ENCODE measurements at places on chromosomes 5 and 9.

- DNase-seq: no peak
These were observed at the start of gene SLC1A3 for GRCh38 chr5:36606428-36607113. Gene SLC1A3, plus strand, starts transcription at chr5:36606606. Its CDS starts 1,818 bp downstream, at chr5:36608424.

DNA sequence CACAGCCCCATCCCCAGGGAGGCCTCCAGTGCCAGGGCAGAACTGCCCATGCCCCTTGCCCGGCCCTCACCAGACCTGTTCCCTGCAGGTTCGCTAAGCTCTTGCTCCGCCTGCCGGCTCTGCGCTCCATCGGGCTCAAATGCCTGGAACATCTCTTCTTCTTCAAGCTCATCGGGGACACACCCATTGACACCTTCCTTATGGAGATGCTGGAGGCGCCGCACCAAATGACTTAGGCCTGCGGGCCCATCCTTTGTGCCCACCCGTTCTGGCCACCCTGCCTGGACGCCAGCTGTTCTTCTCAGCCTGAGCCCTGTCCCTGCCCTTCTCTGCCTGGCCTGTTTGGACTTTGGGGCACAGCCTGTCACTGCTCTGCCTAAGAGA lies 110.1 kb downstream of the RXRA start:
- no peak for DNase-seq

DNA sequence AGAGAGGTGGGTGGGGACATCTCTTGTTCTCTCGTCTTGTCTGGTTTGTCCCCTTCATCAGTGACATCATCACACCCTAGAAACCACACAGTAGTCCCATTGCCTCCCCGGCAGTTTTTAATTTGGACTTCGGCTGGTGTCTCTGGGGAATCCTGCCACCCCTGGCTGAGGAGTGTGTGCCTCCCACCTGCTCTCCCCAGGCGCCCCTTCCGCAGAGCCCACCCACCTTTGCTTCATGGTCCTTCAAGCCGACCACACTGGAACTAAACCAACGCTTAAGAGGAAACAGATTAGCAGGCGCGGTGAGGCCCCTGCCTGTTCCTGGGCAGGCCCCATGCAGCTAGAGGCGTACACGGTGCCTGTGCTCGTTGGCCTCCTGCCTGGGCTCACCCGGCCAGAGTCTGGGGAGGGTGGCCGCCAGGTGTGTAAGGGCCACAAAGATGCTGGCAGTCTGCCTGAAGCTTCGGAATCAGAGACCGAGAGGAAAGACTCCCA lies 107.6 kb upstream of the SPRY4 start:
- DNase-seq: no peak

GRCh38 chr5:149126906-149127305 lies 14.4 kb upstream of the ABLIM3 start:
- no peak for DNase-seq

DNA sequence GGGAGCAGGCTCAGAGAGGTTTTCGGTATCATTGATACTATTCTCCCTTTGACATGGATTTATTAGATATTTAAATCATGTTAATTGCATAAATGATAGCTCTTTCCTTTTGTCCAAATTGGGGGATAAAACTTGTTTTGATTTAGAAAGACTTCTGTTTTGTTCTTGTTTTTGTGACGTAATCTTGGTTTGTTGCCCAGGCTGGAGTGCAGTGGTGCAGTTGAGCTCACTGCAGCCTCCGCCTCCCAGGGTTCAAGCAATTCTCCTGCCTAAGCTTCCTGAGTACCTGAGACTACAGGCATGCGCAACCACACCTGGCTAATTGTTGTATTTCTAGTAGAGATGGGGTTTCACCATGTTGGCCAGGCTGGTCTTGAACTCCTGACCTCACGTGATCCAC lies 7.1 kb downstream of the MAT2B start:
- DNase-seq: no peak

- no peak for DNase-seq
These were observed 1.4 kb downstream of the C8G start for GRCh38 chr9:136946228-136947027.

GRCh38 chr9:134888603-134889190 lies 8.1 kb downstream of the FCN2 start:
- DNase-seq: no peak

- DNase-seq: no peak
These were observed 190.3 kb downstream of the MELK start for GRCh38 chr9:36762958-36763357.

DNA sequence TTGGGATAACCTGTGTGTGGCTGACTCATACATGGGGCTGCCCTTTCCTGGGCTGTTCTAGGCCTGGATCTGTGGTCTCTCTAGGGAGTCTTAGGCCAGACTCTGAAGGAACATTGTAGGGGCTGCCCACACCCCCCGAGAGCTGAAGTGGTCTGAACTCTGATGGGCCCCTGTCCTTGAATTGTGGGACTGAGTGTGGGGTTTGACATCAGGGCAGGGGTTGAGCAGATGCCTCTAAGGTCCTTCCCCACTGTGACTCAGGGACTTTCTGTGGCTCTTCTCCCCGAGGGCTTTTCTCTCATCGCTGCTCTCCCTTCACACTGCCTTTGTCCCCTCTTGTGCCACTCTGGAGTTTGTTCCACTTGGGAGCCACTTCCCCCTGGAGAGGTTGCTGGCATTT lies 215.0 kb downstream of the MELK start:
- DNase-seq: no peak

DNA sequence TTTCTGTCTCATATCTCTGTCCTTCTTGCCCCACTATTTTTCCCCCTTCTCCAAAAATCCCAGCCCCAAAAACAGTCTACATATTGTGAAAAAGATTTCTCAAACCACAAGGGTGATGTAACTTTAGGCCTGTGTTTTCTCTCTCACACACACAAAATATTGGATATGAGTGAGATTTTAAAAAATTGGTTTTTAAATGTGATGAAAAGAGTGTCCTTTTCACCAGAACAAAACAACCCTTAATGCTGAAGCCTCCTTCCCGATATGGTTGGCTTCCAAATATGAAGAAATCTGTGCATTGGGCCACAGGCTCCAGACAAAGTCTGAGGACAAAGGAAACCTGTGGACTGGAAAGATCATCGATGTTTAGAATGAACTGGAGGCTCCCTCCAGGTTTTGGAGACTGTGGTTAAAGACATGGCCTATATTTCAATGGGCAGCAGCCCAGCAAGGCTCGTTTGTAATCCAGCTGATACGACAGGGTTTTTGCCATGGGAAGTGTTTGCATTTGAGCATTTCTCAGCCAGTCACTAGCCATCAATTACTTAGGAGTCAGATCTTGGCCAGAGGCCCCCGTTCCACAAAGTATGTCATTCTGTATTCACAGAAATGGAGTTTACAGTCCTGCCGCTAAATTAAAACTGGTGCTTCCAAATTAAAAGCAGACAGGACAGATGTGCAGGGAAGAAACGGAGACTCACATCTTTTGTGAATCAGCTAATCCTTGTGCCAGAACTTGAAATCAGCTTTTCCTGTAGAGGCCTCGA lies 546.3 kb downstream of the EBF1 start:
- no peak for DNase-seq

DNA sequence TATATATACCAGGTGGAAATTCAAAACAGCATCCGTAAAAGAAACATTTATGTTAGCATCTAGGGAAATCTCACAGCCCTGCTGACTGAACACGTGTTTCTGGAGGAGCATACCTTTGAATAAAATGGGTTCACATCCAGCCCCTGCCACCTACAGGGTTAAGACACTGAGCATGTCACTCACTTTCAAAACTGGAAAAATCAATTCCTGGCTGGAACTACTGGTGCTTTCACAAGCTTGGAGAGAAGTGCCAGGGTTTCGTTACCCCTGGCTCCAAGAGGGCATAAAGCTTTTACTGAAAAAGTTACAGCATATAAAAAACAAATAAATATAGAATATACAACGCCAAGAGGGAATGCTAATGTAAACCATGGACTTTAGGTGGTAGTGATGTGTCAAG lies 48.0 kb downstream of the SERINC5 start:
- no peak for DNase-seq

- DNase-seq: no peak
These were observed 36.5 kb upstream of the TENT4A start for GRCh38 chr5:6676702-6677101.

GRCh38 chr9:106974341-106974740 lies 111.4 kb downstream of the ZNF462 start:
- no peak for DNase-seq

- DNase-seq: no peak
These were observed 95.4 kb downstream of the PAM start for GRCh38 chr5:102850503-102850902.

DNA sequence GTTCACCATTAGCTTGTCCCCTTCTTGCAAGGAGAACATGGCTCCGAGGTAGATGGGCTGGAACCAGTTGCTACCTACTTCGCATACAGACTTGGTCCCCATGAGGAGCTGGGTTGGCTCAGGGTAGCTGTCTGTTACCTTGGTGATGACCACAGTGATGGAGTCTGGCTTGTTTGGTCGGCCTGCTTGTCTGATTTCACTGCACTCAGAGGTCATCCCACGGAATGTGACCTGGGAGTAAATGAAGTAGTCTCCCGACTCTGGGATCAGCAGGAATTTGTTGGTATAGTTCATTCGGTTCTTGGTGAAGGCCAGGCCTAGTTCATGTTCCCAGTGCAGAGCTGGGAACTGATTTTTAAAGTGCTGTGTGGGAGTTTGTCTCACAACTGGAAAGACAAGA lies 15.3 kb downstream of the TNFSF15 start:
- DNase-seq: no peak

GRCh38 chr5:76813982-76814562 lies 4.8 kb upstream of the F2RL1 start:
- no peak for DNase-seq

- DNase-seq: no peak
These were observed 41.7 kb downstream of the PALM2AKAP2 start for GRCh38 chr9:109821711-109822110.

DNA sequence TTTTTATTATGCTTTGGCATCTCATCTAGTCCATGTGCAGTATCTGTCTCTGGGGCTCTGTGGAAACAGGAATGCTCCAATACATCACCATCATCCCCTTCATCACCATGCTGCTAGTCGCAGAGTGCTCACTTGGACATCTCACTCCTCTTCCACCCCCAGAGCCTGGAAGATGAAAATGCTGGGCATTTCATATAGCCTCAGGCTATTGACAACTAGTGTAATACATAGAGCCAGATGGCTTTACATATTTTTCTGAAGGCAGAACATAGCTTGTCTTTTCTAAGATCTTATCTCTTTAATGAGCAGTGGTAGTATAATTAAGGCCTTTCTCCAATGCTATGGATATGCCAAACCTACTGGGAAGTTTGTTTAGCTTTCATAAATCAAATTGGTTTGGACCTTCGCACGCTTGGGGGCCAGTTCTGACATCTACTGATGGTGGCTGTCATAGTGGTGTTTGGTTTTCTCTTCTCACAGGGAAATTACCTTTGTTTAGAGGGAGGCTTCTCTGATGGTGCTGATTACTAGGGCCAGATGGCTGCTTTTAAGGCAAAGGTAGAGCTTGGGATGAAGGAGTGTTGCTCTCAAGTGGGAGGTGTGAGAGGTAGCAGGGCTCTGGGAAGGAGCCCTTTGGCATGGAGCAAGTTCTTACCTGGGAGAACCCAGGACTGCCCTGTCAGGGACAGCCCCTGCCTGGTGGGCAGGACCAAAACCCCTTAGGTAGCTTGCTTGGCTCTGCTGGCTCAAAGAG lies 63.1 kb upstream of the CXCL14 start:
- no peak for DNase-seq

DNA sequence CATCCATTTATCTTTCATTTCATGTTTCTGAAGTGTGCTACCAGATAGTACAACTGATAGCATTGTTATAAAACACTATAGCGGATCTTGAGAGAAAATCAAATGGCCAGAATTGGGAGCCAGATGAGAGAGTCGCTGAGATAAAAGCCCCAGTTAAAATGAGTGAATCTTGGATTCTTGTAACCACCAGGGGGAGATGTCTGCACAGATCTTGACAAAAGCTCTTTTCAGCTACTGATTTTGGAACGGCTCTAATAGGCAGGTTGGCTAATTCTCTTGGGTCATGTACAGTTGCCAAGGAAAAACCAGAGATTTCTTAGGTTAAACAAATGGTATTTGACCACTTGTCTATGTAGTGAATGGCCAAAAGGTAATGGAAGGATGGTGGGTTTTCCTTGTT lies 21.7 kb downstream of the F2RL2 start:
- DNase-seq: no peak

- DNase-seq: no peak
These were observed 8.4 kb downstream of the HDAC3 start for GRCh38 chr5:141628175-141628788.

- DNase-seq: no peak
These were observed 106.5 kb upstream of the OTULINL start for GRCh38 chr5:14475045-14475444.

GRCh38 chr5:55159763-55160492 lies at the start of gene GPX8:
Gene GPX8, plus strand, starts transcription at chr5:55160171. Its CDS starts 22 bp downstream, at chr5:55160193.
- DNase-seq: no peak

DNA sequence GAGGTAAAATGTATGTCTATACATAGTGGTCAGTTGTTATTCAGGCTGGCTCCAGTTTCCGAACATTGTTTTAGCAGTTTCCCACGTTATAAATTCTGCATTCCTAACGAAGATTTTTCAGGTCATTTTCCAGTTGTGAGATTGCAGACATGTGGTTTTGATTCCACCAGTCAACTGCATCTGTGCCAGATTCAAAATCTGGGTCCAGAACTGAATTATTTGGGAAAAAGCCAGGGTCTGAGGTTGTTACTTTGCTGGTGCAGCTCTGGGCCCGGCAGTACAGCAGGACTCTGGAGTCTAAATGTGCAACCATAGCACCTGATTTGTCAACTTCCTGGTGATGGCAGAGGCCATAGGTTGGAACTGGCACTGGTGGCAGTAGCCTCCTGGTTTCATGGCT lies 105.7 kb upstream of the MEGF10 start:
- DNase-seq: no peak

DNA sequence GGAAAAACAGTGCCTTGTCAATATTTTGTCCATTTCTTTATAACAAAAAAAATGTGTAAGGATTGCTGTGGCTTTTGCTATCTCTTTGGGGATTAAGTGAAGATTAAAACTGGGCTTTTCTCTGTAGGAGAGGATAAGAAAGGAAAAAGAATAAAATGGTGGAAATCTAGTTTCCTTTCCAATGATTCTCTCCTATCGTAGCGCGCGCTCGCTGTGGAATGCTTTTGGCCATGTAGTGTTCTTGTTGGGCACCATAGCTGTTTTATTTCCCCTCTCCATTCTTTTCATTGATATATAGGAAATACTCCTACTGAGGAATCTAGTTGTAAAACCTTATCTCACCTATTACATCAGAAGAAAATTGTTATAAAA lies 1.5 kb downstream of the STXBP1 start:
- no peak for DNase-seq

DNA sequence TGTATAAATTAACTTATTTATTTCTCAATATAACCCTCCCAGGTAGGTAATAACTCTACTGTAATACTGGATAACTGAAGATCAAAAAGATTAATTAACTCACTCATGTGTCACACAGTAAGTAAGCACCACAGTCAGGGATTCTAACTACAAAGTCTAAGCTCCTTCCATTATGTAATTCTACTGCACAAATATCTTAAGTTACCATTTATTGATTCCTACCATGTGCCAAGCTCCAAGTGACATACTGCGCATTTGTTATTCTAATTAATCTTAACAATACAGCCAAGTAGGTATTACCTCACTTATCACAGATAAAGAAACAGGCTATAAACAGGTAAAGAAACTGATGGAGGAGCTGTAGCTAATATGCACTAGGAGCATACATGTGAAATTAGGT lies 58.3 kb downstream of the RANBP6 start:
- DNase-seq: no peak

- no peak for DNase-seq
These were observed 53.7 kb downstream of the TRIM36 start for GRCh38 chr5:115116001-115116400.

Measured in stimulated activated CD4-positive, alpha-beta T cell treated with anti-CD3 and anti-CD28 coated beads, TNF-alpha, amount 100 ng/mL, for 1 hour (primary cell).